ENCODE measurements at places on chromosomes 12 and 14.

GRCh38 chr12:24014915-24015832, 65.7 kb upstream of the SOX5 start:
- ATAC-seq = no peak

GRCh38 chr12:75672200-75672599, 160.8 kb upstream of the KRR1 start:
- ATAC-seq = no peak

- ATAC-seq = no peak
These were observed at the start of gene CHGA for GRCh38 chr14:92922883-92923743. TSS of gene CHGA (plus strand) at chr14:92923150. CDS start at chr14:92923360, 210 bp downstream.

DNA sequence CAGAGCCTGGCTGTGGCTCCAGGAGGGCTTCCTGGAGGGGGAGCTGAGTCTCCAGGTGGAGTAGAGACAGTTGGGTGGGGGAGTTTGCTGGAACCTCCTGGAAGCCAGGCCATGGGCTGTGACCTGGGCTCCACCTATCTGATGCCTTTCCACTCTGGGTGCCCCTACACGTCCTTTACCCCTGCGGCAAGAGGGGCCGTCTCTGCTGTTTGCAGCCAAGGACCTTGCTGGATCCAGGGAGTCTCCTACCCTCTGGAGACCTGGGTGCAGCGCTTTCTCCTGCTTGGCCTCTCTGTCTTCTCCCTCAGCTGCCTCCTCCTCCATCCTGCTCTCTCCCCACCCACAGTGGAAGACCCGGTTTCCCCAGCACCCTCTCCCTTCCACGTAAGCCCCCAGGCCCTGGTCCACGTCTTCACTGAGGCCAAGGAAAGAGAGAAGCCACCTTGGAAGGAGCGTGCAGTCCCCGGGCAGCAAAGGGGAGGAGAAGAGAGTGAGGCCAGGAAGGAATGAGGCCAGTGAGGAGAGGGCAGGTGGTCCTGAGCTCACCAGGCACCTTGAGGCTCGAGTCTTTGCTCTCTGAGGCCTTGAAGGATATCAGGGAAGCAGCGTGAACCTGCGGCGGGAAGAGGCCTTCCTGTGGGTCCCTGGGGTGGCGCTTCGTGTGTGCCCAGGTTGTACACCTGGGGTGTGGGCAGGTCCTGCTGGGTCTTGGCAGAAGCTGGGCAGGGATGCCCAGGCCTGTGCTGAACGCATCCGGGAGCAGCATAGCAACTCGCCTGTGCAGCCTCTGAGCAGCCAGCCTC, 294.3 kb upstream of the RTL1 start:
- ATAC-seq = no peak

- ATAC-seq = no peak
These were observed 191.7 kb upstream of the FRMD6 start for GRCh38 chr14:51460011-51460410.

GRCh38 chr14:69666690-69667211, 55.4 kb downstream of the SUSD6 start:
- peak; percentile 55 for ATAC-seq

DNA sequence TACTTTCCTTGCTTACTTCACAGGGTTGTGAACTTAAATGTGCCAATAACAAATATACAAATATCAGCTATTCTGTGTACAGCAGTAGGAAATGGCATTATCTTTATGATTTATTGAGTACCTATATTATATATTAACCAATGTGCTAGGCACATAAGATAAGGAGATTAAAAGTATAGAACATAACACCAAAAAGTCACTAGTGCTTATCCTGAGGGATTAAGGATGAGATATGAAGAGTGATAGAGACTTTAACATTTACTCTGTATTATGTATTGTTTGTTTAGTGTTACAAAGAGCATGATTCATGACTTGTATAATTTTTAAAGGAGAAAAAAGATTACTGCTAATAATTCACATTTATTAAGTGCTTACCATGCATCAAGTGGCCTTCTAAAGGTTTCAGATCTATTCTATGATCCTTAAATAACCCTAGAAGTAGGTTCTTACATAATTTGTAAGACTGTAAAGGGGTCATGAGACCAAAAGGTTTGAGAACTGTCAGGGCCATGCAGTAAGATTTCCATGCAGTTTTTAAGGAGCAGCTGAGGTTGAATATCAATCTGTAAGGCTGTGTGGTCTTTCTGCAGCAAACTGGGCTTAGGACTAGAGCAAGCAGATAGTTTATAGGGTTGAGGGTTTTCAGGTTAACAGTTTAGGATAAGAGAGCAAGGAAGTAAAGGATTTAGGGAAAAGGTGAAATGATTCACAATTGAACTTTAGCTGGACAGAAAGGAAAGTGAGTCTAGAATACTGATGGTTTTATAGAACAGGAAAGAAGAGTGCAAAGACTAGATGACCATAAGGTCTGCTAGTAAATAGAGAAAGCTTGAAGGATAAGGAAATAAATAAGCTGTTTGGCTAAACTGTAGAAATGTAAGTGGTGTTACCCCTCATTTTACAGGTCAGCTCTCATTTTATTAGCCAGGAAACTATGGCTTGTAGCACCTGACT, 7.0 kb downstream of the PYROXD1 start:
- ATAC-seq = no peak

DNA sequence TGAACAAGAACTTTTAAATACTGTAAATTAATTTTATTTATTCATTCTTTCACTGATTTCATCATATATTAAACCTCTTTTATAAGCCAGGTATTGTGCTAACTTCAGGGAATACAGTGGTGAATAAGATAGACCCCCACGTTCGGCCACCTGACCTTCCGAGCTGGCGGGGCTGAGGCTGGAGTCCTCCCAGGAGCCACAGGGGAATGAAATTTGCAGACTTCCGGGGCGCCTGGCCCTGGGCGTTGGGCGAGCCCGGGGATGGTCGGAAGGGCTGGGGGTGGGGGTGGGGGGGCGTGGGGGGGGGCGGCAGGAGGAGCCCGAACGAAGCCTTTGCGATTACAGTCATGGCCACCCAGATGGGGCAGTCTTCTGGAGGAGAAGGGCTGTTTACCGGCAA, 383.4 kb downstream of the PAWR start:
- ATAC-seq = no peak

DNA sequence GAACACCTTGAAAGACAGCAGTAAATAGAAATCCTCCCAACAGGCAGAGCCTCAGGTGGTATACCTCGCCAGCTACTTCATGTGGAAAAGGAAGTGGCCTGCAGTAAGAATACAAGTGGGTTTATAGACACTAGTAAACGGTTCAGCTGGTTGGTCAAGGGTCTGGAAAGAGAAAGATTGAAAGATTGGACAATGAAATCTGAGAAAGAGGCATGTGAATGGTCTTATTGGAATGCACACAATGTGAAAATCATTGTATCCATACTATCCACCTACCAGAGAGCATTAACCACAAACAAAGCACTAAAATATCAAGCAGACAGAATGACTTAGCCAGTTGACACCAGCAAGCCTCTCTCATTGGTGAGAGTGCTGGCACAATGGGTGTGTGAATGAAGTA, 98.2 kb downstream of the SSPN start:
- ATAC-seq = no peak

DNA sequence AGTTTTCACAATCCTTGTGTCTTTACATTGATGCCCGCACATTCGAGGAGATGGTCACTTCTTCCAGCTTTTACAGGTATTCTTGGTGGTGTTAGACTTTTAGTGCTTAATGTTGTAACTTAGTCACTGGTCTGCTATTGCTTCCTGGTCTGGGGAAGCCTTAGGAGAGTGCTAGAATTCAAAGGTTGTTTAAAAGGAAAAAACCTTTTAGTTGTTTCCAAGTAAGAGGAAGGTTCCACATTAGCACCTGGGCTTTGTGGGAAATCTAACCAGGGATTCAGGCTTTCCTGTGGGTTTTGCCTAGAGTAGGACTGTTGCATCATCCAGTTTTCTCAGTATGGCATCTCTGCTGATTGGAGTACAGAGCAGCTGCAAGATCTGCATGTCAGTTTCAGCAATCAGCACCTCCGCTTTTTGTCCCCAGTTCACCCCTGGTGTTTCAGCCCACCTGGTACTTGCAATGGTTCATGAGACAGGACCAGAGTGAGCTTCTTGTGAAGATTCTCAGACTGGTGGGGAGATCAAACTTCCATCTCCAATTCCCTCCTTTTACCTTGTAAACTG, 44.0 kb upstream of the PLBD1 start:
- no peak for ATAC-seq

GRCh38 chr12:126353604-126354003, 1288.4 kb downstream of the AACS start:
- no peak for ATAC-seq

GRCh38 chr12:64946132-64946829, 121.8 kb downstream of the TBC1D30 start:
- no peak for ATAC-seq

GRCh38 chr12:113236539-113237399, 15.5 kb downstream of the TPCN1 start:
- ATAC-seq = no peak

- no peak for ATAC-seq
These were observed 20.4 kb downstream of the TMTC1 start for GRCh38 chr12:29763301-29763683.

GRCh38 chr12:77973579-77973978, 142.9 kb downstream of the NAV3 start:
- ATAC-seq = no peak

- ATAC-seq = no peak
These were observed 4.0 kb upstream of the PPP4R4 start for GRCh38 chr14:94170136-94170535.

DNA sequence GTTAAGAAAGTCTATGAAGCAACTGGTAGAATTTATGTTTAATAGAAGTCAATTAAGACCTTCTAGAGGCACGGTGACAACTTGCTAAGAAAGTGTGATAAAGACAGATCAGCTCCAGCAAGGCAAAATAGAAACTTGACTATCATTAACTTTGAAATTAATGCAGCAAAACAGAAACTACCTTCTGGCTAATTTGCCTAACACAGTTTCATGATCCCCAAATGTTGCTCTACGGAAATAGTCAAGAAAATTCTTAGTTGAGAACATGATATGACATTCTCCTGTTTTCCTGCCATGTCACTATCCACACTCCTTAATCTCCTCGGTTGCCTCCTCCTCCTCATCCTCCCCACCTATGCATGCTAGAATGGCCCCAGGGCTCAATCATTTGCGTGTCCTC, 4.2 kb downstream of the DENND5B start:
- ATAC-seq = no peak

DNA sequence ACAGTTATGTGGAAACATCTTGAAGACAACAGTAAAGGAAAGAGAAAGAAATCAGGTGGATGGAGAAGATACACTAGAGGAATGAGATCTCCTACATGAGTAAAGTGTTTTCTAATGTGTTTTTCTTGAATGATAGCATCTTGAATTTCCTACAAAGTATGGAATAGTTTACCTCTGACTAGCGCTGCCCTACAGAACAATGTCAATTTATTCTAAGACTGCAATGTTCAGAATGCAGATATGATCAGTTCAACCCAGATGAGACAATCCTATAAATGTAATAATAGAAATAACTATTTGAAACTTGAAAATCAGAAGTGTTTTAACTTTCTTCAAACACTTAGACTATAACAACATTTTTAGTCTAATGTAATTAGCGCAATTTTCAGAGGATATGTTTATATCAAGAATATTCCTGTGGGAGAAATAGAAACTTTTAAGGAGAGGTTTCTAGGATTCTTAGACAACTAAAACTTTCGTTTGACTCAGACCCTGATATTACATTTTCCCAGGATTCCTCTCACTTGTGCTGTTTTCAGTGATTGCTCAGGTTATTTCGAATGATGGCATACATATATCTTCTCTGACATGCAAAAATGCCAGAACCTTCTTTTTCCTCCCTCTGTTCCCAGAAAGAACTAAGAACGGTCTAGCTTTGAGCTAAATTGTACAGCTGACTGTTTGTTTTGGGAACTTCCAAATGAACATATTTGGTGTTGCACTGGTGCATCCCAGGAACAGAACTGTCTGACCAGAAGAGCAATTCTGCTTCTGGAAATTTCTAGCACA, 1017.4 kb downstream of the DIO2 start:
- ATAC-seq = no peak

DNA sequence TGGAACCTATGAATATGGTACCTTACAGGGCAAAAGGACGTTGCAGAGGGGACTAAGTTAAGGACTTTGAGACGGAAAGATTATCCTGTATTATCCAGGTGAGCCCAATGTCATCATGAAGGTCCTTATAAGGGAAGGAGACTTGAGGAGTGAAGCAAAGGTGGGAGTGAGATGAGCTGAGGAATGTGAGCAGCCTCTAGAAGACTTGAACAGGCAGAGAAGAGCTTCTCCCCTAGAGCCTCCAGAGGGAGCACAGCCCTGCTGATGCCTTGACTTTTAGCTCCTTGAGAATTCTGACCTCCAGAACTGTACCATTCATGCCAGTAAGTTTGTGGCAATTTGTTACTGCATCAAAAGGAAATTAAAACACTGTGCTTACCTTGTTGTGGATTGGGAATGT, 41.8 kb upstream of the DCD start:
- ATAC-seq = no peak

DNA sequence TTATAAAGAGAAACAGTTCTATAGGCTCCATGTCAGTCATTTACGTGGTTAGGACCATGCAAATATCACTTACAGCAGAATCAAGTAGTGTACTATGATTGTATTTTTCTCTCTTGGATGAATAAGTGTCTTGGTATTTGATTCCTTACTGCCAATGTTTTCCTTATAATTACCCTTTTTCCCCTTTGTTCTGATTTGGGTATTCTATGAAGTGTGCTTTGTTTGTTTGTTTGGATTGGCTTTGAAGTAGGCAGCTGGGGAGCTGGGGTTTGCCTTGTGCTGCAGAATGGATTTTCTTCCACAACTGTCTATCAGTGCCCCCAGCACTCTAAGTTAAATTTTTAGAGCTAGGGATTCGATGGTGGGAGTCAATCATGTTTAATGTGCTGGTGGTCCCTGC, 12.4 kb downstream of the TMEM120B start:
- ATAC-seq = no peak

GRCh38 chr14:68449561-68450181, 343.2 kb downstream of the ZFP36L1 start:
- no peak for ATAC-seq

GRCh38 chr12:132118876-132119275, 25.2 kb downstream of the DDX51 start:
- no peak for ATAC-seq

DNA sequence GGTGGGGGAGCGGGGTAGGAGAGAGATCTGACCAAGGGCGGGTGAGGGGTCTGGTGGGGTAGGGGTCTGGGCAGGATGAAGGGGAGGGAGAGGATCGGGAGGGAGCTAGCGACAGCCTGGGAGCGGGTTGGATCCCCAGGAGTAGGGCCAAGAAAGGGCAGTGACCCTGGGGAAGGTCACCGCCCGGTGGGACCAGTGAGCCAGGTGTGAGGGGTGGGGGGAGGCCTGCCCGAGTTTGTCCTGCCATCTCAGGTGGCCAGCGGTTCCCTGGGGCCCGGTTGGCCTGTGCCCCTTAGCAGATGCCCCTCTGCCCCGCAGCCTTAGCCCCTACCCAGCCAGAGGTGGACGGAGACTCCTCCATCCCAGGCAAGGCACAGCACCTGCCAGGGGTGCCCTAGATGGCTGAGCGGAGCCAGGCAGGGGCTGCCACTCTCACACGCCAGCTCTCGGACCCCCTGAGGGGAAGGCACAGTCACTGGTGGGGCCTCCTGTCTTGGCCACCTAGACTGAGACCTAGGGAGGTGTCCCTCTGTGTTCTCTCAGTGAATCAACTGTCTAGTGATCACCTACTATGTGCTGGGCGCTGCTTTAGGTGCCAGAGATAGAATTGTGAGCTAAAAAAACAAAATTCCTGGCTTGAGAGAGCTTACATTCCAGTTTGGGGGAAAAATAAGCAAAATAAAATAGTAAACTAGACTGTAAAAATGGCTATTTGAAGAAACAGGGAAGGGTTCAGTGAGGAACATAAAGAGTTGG, 629 bp upstream of the TTC7B start:
- ATAC-seq = no peak
